ENCODE measurements at places on chromosomes 7 and 10.
A peak's percentile ranks its signal among the peaks of the same experiment; 100 is the strongest.

GRCh38 chr10:59876695-59877094, 29.7 kb downstream of the CCDC6 start:
- DNase-seq = no peak

DNA sequence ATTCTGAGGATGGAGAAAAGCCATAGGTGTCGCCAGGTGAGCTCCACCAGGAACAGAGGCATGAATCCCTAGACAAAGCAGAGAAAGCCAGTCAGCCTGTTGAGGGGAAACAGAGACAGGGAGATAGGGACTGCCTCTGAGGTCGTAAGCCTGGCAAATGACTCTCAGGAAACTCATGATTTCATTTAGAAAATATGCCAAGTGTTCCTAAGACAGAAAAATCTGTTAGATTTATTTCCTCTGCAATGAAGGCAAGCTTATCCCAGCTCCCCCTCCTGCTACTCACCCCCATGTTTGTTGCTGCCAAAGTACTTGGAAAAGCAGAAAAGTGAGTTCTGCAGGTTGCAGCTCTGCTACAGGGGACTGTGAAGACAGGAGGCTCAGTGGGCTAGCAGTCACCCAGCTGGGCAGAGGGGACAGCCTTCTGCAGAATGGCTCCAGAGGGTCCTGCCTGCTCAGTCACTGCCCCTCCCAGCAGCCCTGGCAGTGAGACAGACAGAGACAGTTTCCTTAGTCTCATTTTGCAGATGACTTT, 184.3 kb downstream of the ADRA2A start:
- no peak for DNase-seq

- DNase-seq = no peak
Measured at GRCh38 chr10:32114508-32114907, 58.3 kb upstream of the KIF5B start.

- DNase-seq = no peak
Measured at GRCh38 chr7:50507898-50508470, 57.2 kb downstream of the DDC start.

DNA sequence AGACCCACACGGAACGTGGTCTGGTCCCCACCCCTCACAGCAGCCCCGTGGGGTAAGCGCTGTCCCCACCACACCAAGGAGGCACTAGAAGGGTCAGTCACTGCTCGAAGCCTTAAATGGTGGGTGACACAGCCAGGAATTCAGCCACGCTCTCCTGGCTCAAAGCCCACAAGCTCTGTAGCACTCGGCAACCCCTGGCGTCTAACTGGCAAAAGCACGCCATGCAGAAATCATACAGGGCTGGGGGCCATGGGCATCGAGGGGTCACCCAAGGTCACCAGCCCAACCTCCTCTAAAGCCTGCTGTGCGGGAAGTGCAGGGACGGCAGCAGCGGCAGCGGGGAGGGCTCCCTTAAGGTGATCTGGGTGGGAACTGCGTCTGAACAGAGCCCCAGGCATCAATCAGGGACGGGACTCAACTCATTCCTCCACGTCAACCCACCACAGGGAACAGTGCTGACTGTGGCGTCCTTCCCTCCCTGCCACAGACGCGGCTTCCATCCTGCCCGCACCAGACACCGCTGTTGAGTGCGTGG, 7.8 kb downstream of the GPER1 start:
- DNase-seq = no peak

DNA sequence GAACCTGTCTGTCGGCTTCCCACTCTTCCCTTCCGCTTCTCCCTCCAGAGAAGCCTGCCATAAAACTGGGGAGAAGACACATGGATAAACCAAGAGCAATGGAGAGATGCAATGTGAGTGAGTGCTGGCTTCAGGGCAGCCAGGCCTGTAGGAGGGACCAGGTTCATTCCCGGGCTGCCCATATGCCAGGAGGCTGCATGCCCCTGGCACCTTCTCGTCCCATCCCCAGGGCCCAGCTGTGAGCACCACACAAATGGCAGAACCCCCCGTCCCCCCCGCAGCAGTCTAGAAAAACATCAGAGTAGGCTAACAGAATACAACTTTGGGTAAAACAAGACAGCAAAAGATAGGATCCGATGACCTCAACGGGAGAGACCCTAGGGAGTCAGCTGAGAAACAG, 341.3 kb upstream of the SHH start:
- DNase-seq = no peak

DNA sequence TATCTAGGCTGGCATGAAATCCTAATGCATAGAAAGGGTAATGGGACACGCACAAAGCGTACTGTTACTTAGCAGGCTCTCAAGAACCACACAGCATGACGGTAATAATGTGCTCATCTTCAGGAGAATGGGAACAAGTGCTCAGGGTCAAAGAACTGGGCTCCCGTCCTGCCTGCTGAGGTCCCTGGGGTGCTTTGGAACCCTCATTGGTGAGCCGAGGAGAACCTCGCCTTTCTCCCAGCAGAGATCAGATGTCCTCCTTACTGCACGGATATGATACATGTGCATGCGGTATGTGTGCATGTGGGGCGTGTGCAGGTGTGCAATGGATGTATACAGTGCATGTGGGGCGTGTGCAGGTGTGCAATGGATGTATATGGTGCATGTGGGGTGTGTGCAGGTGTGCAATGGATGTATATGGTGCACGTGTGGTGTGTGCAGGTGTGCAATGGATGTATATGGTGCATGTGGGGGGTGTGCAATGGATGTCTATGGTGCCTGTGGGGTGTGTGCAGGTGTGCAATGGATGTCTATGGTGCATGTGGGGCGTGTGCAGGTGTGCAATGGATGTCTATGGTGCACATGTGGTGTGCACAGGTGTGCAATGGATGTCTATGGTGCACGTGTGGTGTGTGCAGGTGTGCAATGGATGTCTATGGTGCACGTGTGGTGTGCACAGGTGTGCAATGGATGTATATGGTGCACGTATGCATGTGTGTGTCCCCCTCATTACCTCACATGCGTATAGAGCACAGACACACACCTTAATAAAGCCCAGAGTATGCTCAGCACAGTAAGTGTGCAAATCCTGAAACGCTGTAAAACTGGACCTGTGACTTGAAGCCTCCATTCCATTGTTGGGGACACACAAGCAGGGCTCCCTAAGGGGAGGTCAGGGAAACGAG, 336.3 kb downstream of the PTPRN2 start:
- no peak for DNase-seq

- peak; percentile 49 for DNase-seq
Measured at GRCh38 chr10:63633677-63634487, 112.7 kb downstream of the REEP3 start.
